ENCODE measurements at places on chromosomes 2 and 18.

- no peak for DNase-seq
- no peak overlapping the region for H3K4me3 ChIP-seq
- H3K27me3 ChIP-seq, result no peaks in the 10 kb centered on the region
- H3K27ac ChIP-seq, result no peak overlapping the region
- no peaks in the 10 kb centered on the region for H3K4me1 ChIP-seq
- H3K36me3 ChIP-seq, result no peaks in the 10 kb centered on the region
These were observed 83.9 kb downstream of the INHBB start for GRCh38 chr2:120429586-120430500.

DNA sequence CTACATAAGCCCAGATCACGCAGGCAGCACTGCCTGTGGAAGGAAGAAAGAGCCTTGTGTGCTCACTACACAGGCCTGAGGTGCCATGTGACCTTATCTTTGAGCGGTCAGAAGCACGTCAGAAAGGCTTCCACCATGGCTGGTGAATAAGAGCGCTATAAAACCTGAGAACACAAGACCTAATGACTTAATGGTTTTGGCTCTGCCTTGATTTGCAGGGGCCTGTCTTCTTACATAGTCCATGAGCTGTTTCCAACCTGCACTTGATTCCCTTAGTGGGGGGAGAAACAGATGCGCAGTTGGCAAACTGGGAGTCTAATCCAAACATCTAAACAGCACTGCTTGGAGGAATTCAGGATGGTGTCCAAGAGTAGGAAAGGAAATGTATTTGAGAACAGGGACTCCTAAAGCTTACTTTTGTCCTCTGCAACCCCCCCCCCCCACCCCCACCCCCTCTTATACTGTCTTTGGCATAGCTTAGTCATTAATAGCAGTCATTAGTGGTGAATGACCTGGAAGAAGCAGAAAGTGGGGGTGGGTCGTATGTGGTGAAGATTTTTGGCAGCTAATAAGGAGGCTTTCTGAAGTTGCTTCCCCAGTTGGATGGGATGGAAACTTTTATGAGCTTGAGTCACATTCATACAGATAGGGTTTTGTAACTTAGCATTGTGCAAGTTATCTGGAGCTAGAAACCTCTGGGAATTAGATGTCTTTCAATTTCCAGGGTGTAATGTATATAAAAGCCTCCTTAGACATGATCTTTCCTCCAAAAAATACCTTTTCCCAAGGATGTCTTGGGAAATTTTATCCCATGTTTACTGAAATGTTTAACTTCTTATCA is 454.1 kb downstream of the MEIS1 start:
- H3K36me3 ChIP-seq, result no peaks in the 10 kb centered on the region
- no peak overlapping the region for H3K27ac ChIP-seq
- H3K27me3 ChIP-seq, result no peaks in the 10 kb centered on the region
- no peak overlapping the region for H3K4me3 ChIP-seq

DNA sequence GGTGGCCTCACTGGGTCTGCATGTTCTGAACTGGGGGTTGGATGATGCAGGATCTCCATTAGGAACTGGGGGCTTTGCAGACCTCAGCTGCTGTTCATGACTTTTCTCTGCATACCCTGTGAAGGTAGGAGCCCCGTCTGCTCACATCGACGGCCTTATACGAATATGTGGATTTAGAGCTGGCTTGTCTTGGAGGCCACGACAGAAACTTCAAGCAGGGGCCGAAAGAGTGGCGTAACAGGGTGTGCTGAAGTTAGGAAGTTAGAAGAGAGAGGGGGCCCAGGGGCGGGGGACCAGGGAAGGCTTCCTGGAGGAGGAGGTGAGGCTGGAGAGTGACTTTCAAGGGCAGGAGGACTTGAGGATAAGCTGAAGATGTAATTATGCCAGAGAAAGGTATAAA is 144.9 kb downstream of the TSN start:
- H3K27me3 ChIP-seq, result no peaks in the 10 kb centered on the region
- peaks cover 4% of the 10 kb centered on the region for H3K4me1 ChIP-seq
- no peak overlapping the region for H3K27ac ChIP-seq
- H3K36me3 ChIP-seq, result no peaks in the 10 kb centered on the region

DNA sequence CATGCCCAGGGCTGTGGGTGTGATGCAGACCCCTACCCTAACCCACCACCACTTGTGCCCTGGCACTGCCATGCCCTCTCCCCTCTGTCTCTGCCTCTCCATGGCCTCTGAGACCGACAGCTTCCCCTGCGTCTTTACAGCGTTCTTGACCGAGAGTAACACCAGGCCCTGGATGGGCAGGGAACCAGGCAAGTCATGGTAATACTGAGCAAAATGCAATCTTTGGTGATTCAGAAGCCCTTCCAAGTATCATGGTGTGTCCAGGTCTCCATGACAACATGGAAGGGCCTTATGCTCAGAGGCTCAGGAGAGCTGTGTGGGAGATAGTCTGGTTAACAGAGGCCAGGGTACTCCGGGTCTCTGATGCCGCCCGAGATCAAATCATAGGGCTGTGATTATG is 176.1 kb downstream of the KLHL29 start:
- peaks cover 18% of the 10 kb centered on the region for H3K4me1 ChIP-seq
- no peak overlapping the region for H3K4me3 ChIP-seq
- H3K27me3 ChIP-seq, result no peaks in the 10 kb centered on the region
- DNase-seq, result no peak
- H3K27ac ChIP-seq, result peak overlapping the region; percentile 11

DNA sequence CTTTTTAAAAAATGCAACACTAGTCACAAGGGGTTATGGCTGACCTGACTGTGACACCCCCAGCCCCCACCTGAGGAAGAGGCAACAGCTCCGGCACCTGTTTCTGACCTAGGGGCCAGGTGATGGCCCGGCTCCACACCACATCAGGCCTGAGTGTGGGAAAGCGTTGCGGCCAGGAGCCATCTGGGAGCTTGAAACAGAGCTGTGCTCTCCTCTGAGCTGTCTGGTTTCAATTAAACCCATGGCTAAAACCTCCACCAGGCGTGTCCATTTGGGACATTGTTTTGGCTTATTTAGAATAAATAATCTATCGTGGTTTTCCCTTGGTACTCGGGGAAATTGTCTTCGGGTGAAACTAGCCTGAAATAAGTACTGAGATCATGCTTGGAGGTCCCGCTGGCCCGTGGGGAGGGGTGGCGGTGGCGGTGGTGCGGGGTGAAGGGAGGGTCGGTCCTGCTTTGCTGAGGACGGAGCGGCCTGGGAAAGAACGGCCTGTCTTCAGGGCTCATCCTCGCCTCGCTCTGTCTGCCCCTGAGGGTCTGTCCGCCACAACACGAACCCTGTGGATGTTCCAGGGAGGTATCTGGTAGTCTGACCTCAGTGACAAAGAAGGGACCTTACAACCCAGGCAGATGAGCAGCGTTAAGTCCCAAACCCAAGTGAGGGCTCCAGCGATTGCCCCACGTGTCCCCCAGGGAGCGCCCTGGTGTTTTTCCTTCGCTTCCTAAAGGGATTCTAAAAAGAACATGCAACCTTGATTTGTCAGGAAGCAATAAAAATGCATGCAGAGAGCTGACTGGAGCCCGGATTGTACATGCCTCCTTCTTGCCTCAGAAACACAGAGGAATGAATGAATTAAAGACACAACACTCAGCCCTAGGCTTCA is 58.7 kb downstream of the IL1RL2 start:
- H3K27ac ChIP-seq, result no peak overlapping the region
- no peaks in the 10 kb centered on the region for H3K36me3 ChIP-seq
- no peak for DNase-seq
- no peaks in the 10 kb centered on the region for H3K27me3 ChIP-seq
- H3K4me3 ChIP-seq, result no peak overlapping the region
- H3K4me1 ChIP-seq, result peaks cover under 1% of the 10 kb centered on the region

GRCh38 chr18:26708806-26709716 is 156.4 kb downstream of the AQP4 start:
- H3K4me1 ChIP-seq, result no peaks in the 10 kb centered on the region
- H3K27me3 ChIP-seq, result no peaks in the 10 kb centered on the region
- DNase-seq, result no peak
- no peaks in the 10 kb centered on the region for H3K36me3 ChIP-seq
- H3K4me3 ChIP-seq, result no peak overlapping the region

- peaks cover 26% of the 10 kb centered on the region for H3K4me1 ChIP-seq
- H3K27ac ChIP-seq, result no peak overlapping the region
- no peak for DNase-seq
- no peak overlapping the region for H3K4me3 ChIP-seq
- no peaks in the 10 kb centered on the region for H3K36me3 ChIP-seq
- H3K27me3 ChIP-seq, result no peaks in the 10 kb centered on the region
These were observed 61.4 kb downstream of the TGOLN2 start for GRCh38 chr2:85266146-85267041.

DNA sequence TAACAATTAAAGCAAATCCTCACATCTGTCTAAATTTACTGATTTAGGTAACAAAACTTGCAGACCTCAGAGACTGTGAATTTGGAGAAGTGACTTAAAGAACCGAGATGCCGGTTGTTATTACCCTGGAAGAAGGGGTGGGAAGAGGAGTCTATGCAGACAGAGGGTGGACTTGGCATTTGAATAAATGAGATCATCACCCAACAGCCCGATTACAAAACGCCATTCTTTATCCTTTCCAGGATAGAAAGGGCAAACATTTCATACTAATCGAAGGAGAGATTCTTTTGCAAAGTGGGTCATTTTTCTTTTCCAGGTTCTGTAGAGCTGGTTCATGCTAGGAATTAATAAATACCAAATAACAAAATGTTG is 73.1 kb upstream of the TPO start:
- no peak overlapping the region for H3K4me3 ChIP-seq
- no peaks in the 10 kb centered on the region for H3K27me3 ChIP-seq
- no peaks in the 10 kb centered on the region for H3K4me1 ChIP-seq
- H3K36me3 ChIP-seq, result no peaks in the 10 kb centered on the region
- no peak overlapping the region for H3K27ac ChIP-seq

DNA sequence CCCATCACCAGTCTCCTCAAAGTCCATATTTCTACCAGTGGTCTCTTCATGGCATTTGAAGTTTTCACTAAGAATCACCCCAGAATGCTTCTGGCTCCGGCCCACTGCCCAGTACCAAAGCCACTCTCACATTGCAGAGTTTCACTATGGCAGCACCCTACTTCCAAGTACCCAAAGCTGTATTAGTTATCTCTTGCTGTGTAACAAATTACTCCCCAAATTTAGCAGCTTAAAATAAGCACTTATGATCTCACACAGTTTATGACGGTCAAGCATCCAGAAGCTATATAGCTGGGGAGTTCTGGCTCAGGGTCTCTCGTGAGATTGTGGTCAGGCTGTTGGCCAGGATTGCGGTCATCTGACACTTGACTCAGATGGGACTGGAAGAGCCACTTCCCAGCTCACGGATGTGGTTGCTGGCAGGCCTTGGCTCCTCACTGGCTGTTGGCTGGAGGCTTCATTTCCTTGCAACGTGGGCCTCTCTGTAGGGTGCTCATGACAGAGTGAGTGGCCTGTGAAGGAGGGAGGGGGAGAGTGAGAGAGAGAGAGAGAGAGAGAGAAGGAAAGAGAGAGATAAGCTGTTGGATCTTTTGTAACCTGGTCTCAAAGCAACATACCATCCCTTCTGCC is 189.5 kb downstream of the CTIF start:
- no peak overlapping the region for H3K4me3 ChIP-seq
- no peak overlapping the region for H3K27ac ChIP-seq
- no peak for DNase-seq
- H3K36me3 ChIP-seq, result no peaks in the 10 kb centered on the region
- H3K4me1 ChIP-seq, result peaks cover 28% of the 10 kb centered on the region
- no peaks in the 10 kb centered on the region for H3K27me3 ChIP-seq

Measured in thoracic aorta (tissue), 2 donors.